ENCODE measurements at places on chromosomes 2 and 18.
A peak's percentile ranks its signal among the peaks of the same experiment; 100 is the strongest.

DNA sequence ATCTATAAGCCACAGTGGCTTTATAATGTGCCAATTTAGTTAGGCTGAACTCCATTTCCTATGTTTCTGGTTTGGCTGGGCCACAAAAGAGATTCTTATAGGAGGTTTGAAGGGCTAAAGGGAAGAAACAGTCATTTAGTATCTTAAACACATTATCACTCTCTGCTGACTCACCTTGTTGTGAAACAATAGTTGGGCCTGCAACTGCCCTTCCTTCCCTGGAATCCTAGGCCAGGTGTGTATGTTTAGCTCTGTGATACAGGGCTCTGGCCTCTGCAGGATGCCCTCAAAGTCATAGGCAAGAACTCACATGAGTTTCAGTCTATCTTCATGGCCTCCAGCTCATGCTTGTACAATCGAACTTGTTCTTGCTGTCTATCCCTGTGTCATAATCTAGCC is 400.0 kb upstream of the CELF4 start:
- DNase-seq: no peak

- DNase-seq: no peak
These were observed 4.5 kb upstream of the BCL2L11 start for GRCh38 chr2:111116011-111116746.

DNA sequence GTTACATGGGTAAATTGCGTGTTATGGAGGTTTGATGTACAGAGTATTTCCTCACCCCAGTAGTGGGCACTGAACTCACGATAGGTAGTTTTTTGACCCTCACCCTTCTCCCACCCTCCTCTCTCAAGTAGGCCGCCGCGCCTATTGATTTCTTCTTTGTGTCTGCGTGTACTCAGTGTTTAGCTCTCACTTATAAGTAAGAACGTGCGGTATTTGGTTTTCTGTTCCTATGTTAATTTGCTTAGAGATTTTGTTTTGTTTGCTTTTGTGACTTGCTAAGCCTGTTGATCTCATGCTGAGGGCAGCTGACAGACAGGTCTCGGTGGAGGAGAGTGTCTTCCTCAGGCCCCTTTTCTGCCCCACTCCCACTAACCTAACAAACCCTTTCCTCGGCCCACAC is 36.2 kb downstream of the ACOXL start:
- DNase-seq: no peak

- DNase-seq: no peak
These were observed 47.1 kb upstream of the SPRED2 start for GRCh38 chr2:65479524-65479923.

DNA sequence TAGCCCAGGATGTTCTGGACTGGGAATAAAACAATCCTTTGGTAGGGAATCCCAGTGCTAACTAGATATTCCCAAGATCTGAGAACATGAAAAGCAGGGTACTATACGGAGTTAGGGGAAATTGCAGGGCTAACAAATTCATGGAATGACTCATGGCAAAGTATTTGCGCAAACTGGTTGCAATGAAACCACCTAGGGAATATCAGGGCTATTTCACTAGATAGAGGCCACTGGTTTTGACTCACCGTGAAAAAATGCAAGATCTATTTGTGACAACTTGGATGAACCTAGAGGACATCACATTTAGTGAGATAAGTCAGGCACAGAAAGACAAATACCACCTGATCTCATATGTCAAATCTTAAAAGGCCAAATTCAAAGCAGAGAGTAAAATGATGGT is 233.3 kb downstream of the MBD2 start:
- DNase-seq: no peak

DNA sequence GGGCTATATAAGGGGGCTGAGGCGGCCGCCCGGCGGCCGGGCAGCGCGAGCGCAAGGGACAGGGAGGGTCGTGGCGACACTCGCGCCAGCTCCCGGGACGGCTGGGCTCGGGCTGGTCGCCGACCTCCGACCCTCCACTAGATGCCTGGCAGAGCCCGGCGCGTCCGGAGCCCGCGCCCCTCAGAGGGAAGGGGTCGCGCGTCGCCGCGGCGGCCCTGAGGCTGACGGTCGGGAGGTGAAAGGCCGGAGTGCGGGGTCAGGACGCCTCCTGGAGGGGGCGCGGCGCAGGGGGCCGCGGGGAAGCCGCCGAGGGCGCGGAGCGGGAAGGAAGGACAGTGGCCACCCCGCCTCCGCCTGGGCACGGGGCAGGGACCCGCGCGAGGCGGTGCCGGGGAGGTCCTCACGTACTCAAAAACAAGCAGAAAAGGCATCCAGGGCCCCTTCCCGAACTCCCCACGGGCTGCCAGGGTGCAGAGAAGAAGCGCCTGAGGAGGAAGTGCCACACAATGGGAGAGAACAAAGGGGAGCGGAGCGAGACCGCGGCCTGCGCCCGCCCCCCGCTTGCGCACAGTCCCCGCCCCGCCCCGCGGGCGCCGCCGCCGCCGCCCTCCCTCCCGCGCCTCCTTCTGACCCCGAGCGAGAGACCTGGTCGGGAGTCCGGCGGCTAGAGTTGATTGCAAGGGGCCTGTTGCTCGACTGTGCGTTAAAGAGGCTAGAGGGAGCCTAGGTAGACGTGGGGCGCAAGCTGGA is 776 bp upstream of the KLF7 start:
- peak; percentile 73 for DNase-seq

DNA sequence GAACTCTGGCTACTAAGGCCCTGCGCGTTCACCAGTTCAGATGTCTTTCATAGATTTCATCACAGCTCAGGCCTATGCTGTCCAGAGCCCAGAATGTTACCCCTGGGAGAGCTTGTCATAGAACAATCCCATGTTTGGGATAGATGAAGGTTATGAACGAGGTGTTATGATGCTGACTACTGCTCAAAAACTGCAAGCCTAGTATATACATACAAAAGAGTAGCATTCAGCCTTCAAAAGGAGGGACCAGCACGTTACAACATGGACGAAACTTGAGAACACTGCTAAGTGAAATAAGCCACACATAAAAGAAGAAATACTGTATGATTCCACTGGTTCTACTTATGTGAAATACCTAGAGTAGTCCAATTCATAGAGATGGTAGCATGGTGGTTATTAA is 401.9 kb downstream of the NBAS start:
- no peak for DNase-seq

- no peak for DNase-seq
These were observed 1301.4 kb upstream of the PIK3C3 start for GRCh38 chr18:40653682-40654081.
